Activated CD4-positive, alpha-beta T cell treated with anti-CD3 and anti-CD28 coated beads, Interleukin-2, amount 50 U/mL, for 4 hours (primary cell): ENCODE measurements at places on chromosomes 2 and 18.

DNA sequence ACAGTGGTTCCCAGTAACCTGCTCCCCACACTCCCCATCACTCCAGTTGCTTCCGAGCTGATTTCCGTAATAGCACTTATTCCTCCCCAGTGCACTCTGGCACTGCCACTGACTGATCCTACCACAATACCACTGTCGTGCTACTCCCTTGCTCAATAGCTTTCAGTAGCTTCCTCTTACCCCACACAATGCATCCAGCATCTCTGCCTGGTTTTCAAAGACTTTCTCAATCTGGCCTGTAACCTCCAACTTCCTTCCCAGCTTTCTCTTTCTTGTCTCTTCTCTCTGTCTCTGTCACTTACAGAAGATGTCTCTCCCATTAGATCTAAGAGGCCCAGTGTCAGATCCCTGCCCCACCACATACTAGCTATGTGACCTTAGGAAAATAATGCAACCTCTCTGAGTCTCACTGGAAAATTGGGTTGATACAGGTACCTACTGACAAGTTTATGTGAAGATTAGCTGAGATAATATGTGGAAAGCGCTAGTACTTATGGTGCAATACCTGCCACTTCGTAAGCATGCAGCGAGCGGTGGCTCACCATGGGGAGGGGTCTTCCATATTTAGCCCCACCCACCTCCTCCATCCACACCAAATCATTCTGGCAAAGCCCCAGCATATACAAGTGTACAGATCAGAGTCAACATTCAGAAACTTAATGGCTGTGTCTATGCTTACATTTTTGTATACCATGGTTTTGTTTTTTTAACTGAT, 36.7 kb downstream of the SFXN5 start:
- no peak for DNase-seq

GRCh38 chr2:29530281-29530680, 391.1 kb downstream of the ALK start:
- no peak for DNase-seq

- no peak for DNase-seq
These were observed 59.2 kb upstream of the CSRNP3 start for GRCh38 chr2:165410276-165410675.

- DNase-seq, result no peak
These were observed 157.2 kb upstream of the TMEM200C start for GRCh38 chr18:6052449-6052913.

DNA sequence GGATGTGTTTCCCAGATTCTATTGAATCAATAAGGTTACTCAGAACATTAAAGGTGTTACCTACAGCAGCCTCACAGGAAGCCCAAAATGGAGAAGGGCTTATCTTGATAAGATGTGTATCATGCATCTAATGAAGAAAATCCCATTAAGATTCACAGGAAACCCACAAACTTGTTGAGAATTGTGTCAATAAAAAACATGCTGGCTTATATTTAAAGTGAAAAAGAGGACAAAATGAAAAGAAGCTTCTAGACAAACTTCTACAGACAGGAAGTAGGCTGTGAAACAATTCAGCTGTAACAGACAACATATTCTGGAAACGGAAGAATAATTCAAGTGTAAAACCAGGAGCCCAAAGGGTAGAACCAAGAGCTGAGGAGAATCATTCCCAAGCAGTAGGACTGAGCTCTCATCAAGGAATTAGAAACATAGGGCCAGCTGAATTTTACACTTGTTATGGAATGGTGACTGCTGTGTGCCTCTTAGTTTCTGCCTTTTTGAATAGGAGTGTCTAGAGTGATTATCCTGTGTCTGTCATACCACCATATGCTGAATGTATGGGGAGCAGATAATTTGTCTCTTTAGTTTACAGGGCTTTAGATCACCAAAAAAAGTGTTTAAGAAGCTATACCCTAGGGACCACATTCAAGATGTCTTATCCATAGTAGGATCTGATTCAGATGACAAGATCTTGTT, 9.6 kb downstream of the IMMT start:
- no peak for DNase-seq

DNA sequence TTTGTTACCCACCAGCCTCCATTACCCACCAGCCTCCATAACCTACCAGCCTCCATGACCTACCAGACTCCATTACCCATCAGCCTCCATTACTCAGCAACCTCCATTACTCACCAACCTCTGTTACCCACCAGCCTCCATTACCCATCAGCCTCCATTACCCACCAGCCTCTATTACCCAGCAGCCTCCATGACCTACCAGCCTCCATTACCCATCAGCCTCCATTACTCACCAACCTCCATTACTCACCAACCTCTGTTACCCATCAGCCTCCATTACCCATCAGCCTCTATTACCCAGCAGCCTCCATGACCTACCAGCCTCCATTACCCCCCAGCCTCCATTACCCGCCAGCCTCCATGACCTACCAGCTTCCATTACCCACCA, 133.3 kb upstream of the HS6ST1 start:
- no peak for DNase-seq
